CD4-positive, alpha-beta T cell treated with Interferon gamma for 1 hour (primary cell): ENCODE measurements at places on chromosomes 4 and X.

DNA sequence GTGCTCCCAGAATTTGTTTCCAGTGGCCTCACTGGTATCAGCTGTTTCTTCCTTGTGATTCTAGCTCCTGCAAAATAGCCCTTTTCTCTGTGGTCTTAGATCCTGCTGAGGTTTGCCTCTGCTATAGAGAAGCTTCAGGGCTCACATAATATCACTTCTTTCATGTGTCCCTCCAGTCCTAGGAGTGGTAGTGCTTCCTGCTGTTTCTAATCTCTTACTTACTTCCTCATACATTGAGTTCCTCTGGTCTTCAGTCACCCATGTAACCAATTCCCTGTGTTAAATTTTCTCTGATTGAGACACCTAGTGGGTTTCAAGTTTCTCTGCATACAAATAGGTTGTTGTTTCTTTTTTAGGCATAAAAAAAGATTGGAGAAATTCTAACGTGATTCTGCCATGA, 1567.9 kb downstream of the ARAP2 start:
- DNase-seq, result no peak

DNA sequence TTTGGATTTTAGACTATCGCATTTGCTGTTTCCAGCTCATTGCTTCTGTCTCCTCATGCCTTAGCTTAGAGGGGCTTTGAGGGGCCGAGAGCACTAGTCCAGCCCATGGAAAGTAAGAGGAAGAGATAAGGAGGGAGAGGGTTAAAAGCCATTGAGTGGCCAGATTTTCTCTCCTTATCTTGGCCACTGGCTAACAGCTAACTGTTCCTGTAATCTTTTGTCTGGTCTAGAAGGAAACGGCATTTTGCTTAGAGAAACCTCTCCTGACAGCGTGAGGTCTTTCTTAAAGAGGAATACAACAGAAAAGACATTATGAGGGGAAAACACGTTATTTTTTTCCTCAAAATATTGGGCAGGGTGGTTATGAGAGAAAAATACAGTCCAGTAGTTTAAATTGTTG, 7.9 kb downstream of the GPR101 start:
- DNase-seq, result no peak

- DNase-seq, result no peak
Observed at GRCh38 chr4:188941524-188942119, 802.4 kb downstream of the TRIML1 start.

GRCh38 chrX:133654811-133655210, 239.5 kb upstream of the GPC4 start:
- no peak for DNase-seq

GRCh38 chrX:114591121-114591520, 7.2 kb downstream of the HTR2C start:
- no peak for DNase-seq

DNA sequence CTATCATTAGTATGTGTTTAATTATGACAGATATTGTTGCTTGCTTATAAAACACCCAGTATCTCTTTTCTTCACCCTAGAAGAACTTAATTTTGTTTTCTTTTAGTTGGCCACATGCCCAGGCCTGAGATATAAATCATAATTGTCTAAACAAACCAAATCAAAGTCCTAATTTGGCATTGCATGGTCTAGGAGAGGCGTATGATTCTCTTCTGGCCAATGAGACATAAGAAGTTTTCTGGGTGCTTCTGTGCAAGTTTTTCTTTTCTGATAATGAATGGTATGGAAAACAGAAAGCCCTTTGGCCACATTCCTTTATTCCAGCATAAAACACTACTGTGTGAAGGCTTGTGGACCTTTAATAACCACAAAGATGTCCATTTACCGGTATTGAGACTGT, 192.9 kb upstream of the CTSO start:
- DNase-seq, result no peak
